ENCODE measurements at places on chromosomes 2 and 18. TPM values are rescaled to one million over a fixed set of nuclear protein-coding genes. Genes with fewer than 3 reads are reported as not detected.

GRCh38 chr2:232276733-232277313, 101.7 kb upstream of the ALPP start:
- H3K27ac ChIP-seq, result peak overlapping the region; percentile 26
- H3K4me3 ChIP-seq, result no peak overlapping the region
- no peak for DNase-seq
- H3K27me3 ChIP-seq, result no peaks in the 10 kb centered on the region
- H3K4me1 ChIP-seq, result peaks cover 2% of the 10 kb centered on the region
- peaks cover 17% of the 10 kb centered on the region for H3K36me3 ChIP-seq

DNA sequence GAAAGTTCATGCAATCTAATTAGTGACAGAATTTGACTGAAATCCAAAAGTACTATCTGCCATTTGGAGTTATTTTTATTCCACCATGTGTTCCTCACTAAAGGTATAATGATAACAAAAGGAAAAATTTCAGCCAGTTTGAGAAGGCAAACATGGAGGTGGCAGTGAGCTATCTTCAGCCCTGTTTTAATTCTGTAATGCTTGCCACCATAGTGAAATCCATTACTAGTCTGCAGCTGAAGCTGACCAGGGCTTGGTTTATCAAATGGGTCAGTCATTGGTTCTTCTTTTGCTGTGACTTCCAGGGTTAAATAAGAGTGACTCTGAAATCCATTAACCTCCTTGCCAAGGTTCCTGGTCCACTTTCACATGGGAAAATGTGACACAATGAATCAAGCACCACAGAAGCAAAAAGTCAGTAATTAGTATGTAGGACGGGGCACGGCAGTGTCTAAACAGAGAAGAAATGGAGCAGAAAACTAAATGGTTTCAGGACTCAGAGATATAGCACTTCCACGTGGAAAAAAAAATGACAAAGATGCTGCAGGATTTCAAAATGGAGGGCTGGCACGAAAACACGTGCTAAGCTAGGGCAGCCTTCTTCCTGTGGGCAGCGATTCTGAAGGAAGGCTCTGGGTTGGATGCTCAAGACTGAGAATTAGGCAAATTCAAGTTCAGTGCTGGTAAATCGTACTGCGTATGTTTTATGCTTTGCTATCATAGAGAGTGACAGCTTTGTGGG, 87.2 kb downstream of the EPHA4 start:
- H3K27ac ChIP-seq, result no peak overlapping the region
- DNase-seq, result no peak
- no peak overlapping the region for H3K4me3 ChIP-seq
- peaks cover 4% of the 10 kb centered on the region for H3K27me3 ChIP-seq
- no peaks in the 10 kb centered on the region for H3K36me3 ChIP-seq
- H3K4me1 ChIP-seq, result no peaks in the 10 kb centered on the region

- H3K4me3 ChIP-seq, result no peak overlapping the region
- no peak for DNase-seq
- peaks cover 21% of the 10 kb centered on the region for H3K4me1 ChIP-seq
Observed at GRCh38 chr2:113076954-113077669, 9.3 kb downstream of the IL1F10 start.

GRCh38 chr2:143347271-143347695, 218.1 kb downstream of the ARHGAP15 start:
- no peaks in the 10 kb centered on the region for H3K27me3 ChIP-seq
- H3K36me3 ChIP-seq, result peaks cover 20% of the 10 kb centered on the region
- no peak for DNase-seq

Gene KCNG2
- total RNA-seq, result not detected

Gene SERPINB13
- total RNA-seq, result not detected

Gene SCN2A
- not detected for total RNA-seq
